ENCODE measurements at places on chromosomes 6 and 20.

GRCh38 chr20:42923348-42923918 is 266.3 kb downstream of the PTPRT start:
- DNase-seq, result no peak

GRCh38 chr6:37534893-37535292 is 35.2 kb upstream of the CCDC167 start:
- no peak for DNase-seq

DNA sequence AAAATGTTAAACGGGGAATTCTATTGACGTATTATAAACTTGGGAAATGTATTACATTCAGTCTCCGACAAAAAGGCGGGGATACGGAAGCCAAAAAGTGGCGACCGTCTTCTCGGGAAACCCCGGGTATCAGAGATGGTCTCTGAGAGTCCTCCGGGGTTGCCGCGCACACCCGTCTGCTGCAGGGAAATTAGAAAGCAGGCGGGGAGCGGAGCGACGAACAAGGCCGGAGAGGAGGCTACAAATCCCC is 1.5 kb downstream of the SALL4 start:
- DNase-seq, result no peak

GRCh38 chr6:428047-428603 is 36.6 kb downstream of the IRF4 start:
- no peak for DNase-seq

- no peak for DNase-seq
Measured at GRCh38 chr6:56528412-56528841, 114.3 kb downstream of the DST start.

DNA sequence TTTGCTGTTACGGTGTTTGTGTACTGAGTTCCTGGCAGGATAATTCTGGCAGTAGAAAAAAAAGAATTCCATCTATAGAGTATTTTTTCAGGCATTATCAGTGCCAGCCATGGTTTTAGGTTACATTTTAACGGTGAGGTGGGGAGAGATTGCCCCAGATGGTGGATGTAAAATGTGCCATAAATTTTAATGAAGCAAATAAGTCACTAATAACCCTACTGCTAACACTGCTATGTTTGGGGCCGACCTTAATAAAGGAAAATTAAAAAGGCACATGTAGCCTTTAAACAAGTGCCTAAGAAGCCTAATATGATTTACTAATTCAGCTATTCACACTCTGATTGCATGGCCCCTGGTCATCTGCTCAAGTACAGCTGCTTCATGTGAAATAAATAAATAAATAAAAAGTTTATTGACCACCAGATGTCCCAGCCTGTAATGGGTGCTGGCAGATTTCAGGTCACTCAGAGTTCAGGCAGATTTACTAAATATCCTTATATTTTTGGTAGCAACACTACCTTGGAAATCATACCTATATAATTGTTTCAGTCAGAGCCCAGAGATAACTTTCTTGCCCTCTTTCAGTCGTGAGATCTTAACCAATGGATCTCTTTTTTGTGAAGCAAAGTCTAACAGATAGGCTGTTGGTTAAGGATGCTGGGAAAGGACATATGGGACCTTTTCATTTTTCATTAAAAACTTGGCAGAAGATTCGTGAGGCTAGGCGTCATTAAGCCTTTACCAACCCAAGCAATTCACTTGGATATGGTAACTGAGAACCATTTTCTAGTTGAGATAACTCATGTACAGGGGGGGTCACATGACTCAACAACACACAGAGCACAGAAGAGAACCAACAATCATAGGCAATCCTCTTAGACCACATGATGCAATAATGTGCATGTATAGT is 495.0 kb upstream of the NRSN1 start:
- no peak for DNase-seq

GRCh38 chr6:139605350-139605749 is 230.9 kb upstream of the CITED2 start:
- no peak for DNase-seq

GRCh38 chr6:5838656-5839396 is 167.9 kb downstream of the NRN1 start:
- DNase-seq, result no peak

GRCh38 chr6:36577301-36577700 is 16.9 kb upstream of the SRSF3 start:
- DNase-seq, result no peak

- no peak for DNase-seq
Measured at GRCh38 chr20:31890646-31891045, 20.2 kb downstream of the TTLL9 start.

DNA sequence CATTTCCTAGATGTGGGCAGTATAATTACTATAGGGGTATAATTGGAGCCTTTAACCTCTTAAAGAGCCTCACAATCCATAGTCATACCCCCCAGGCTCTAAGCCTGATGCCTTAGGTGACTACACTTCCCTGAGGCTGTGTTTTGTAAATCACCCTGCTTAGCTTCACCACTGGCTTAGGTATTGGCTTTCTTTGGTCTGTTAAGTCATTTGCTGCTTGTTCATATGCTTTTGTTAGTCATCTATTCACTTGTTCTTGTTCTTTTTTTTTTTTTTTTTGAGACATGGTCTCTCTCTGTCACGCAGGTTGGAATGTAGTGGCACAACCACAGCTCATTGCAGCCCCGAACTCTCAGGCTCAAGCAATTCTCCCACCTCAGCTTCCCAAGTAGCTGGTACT is 26.7 kb downstream of the KAT14 start:
- no peak for DNase-seq

DNA sequence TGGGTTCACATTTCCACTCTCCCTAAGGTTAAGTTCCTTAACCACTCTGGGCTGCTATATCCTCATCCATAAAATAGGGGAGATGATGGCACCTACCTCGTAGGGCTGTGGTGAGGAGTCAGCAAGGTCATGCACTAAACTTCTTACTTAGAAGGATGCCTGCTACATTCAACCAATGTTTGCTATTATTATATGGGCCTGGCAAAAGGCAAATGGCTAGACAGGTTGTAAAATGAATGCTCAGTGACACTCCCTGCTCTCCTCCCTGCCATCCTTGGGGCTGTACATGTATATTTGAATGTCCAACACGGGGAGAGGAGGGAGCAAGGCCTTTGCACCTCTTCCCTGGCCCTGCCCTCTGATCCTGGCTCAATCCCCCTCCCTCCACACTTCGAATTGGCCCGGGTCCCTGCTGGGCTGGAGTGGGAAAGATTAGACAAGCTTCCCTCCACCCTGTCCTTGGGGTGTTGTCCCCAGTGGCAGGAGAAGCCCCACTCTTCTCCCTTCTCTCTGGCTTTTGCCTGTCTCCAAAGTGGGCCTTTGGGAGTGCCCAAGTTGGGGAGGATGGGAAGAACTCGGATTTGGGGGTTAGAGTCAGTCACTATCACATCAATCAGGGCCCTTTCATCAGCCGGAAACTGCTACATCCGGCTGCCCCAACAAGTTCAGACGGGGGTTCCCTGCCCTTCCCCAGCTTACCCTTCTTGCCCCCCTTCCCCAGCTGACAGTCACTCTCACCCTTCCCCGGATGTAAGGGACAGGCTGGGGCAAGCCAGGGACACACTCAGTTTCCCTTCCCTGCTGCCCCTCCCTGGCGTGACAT is 36.3 kb upstream of the VEGFA start:
- DNase-seq, result peak; percentile 72

DNA sequence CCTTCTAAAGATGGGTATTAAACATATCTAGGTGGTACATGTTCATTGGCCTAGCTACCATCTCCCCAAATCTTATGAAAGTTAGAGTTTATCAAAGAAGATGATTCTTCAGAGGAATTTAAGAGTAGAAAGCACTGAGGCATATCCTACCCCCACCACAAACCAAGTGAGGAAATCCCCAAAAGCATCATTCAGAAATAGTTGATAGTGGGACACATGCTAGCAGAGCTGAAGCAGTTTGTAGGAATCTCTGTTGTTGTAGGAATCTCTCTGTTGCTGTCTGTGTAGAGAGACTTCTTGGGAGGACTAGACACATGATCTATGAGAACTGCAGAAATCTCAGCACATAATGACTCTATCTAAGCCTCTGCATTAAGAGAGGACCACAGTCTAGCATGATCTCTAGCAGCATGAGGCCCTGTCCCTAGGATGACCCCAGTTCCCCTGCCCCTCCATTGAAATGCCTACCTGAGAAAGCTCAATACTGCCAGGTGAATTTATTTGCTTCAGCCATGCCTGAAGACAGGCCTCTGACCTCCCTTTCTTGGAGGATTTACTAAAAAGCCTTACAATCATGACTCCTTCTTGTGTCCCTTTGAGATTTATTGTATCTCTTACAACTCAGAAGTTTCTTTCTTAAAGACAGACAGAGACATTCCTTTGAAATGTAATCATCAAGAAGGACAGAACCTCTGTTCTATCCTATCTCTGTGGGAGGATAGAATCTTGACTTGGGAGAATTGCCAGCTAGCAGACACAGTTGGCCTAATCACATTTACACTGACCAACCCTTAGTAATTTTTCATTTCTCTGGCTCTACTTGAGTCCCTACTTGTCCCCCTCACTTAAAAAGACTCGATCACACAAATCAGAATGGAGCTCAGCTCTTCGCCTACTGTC is 582.4 kb downstream of the PHF3 start:
- DNase-seq, result no peak

DNA sequence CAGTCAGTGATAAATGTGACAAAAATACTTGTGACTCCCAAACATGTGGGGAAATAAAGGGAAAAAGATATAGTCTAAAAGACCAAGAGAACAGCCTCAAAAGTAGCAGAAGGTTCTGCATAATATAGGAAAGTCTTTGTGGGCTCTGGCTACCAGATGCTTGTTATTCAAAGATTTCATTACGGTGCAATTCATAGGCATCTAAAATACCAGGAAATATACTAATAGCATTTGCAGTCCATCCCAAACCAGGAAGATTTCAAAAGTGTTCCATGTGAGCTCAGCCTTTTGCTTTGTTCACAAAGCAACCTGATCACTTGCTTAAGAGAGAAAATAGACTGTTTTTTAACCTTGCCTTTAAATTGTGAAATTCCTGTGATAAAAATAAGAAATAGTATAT is 506.7 kb upstream of the MARCKS start:
- DNase-seq, result no peak

- DNase-seq, result no peak
Measured at GRCh38 chr20:16978497-16978896, 230.3 kb downstream of the OTOR start.

GRCh38 chr6:20070047-20070446 is 142.2 kb downstream of the MBOAT1 start:
- no peak for DNase-seq

GRCh38 chr20:20341371-20341770 is 26.5 kb upstream of the INSM1 start:
- DNase-seq, result no peak

DNA sequence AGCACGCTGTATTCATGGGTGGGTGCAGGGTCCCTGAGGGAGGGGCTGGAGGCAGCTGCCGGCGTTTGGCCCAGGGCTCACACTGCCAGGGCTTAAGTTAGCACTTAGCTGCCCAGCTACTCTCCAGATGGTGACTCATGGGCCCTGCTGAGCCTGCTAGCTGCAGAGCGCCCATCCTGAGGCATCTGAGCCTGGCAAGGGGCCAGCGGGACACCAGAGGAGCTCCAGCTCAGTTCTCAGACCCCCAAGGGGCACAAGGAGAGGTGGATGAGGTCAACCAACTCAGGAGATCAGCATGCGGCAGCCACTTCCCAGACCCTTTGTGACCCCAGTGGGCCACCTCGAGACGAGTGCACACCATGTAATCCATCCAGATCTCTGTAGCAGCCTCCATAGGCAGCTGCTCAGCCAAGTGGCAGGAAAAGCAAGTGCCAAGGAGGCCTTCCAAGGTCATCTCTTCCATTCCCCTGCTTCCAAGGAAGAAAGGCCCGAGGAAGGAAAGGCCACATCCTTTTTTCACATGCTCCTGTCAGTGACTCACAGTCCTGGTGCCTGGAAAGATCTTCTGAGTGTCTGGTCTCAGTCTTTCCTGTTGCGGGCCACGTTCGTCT is 35.3 kb downstream of the FOXP4 start:
- DNase-seq, result no peak

GRCh38 chr6:84771125-84771755 is 6.8 kb upstream of the TBX18 start:
- DNase-seq, result no peak

- DNase-seq, result no peak
Measured at GRCh38 chr6:100126790-100127484, 132.9 kb upstream of the MCHR2 start.

GRCh38 chr20:62020935-62021701 is 44.6 kb downstream of the TAF4 start:
- no peak for DNase-seq

DNA sequence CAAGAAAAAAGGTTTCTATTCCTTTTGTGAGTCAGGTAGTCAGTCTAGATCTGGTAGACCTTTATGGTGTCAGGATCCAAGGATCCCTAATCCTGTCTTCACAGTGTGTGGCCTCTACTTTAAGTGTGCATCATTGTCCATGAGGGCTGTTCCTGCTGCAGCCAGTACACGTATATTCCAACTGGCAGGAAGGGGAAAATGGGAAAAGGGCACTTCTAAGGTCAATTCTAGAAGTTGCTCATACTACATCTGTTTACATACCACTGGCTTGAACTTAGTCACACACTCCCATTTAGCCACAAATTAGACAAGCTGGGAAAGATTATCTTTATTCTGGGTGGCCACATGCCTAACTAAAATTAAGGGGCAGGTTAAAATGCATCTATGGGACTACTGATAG is 9.7 kb upstream of the MMS22L start:
- DNase-seq, result no peak

DNA sequence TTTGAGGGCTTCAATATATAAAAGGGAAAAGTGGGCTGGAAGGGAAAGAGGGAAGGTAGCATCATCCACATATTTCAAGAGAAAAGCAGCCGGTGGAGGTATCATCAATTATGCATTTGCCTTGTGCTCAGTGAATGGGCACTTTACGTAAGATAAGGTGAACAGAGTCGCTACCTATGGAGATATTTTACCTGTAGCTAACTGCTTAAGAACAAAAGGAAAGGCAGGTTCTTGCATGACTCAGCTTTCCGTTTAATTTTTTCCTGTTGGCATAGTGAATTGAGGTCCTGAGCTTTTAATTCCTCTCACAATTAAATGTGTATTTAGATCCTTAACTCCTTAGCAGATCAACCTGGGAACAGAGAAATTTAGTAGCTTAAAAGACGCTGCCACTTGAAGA is 25.5 kb upstream of the PLCB4 start:
- no peak for DNase-seq

DNA sequence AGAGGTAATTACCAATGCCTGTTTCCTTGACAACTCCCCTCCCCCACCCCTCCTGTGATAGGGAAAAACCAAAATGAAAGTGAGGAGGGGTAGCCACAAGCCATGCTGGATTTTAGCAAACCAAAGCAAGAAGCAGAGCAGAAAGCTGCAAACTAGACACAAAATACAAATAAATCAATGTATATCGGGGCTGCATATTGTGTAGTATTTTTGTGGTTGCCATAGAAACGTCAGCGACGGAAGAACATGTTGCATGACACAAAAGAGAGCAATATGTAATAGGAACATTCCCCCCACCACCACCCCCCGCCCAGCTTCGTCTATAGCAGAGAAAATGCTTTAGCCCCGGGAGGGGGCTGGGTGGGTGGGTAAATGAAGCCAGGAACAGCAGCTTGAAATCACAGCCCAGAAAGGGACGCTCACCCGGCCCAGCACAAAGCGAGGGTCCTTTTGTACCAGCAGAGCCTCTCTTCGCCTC is 548 bp downstream of the AGPAT4 start:
- peak; percentile 30 for DNase-seq

Data from Jurkat, Clone E6-1 (cell line).